Glutamatergic neuron (in vitro differentiated cells): ENCODE measurements at places on chromosomes 6 and 20.

DNA sequence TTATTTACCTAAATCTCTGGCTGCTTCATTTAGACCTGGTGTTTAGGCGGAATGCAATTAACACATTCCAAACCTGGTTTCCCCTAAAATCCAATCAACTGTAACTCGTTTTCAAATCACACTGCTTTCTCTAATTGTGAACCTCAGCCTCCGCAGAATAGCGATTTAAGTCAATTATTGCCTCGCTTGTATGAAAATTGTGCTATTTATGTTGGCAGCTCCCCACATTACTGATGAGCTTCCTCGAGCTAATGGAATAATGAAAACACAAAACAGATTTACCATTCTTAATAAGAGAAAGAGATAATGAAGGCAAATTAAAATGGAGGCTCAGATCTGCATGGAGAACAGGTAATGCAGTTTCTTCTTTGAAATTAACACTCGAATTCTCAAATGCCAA lies 67.9 kb downstream of the SLC2A10 start:
- H3K4me3 ChIP-seq, result no peak overlapping the region
- H3K27me3 ChIP-seq, result peaks cover 6% of the 10 kb centered on the region
- H3K36me3 ChIP-seq, result no peaks in the 10 kb centered on the region
- H3K27ac ChIP-seq, result no peak overlapping the region

GRCh38 chr6:133166766-133167165 lies 74.4 kb upstream of the EYA4 start:
- no peak for DNase-seq
- H3K36me3 ChIP-seq, result no peaks in the 10 kb centered on the region
- peaks cover 2% of the 10 kb centered on the region for H3K27me3 ChIP-seq
- H3K4me1 ChIP-seq, result no peaks in the 10 kb centered on the region
- H3K4me3 ChIP-seq, result no peak overlapping the region
- no peak overlapping the region for H3K27ac ChIP-seq

DNA sequence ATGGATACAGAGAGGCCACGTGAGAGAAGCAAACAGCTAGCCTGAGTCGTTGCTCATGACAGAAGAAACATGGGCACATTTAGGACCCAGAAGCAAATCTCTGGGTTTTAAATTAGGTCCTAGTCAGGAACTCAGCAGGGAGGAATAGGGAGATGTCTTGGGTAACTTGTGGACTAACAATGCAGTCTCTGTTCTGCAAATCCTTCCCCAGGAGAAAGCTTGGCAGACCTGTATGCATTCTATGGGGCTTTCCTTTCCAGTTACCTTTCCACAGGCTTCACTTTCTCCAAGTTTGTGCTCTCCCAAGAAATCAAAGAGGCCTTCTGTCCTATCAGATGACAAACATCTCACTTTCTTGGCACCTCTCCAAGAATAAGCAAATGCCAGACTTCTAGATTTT lies 47.2 kb upstream of the PLCB4 start:
- no peak overlapping the region for H3K4me3 ChIP-seq
- DNase-seq, result no peak

- H3K4me3 ChIP-seq, result no peak overlapping the region
- peaks cover 10% of the 10 kb centered on the region for H3K27me3 ChIP-seq
- H3K27ac ChIP-seq, result no peak overlapping the region
- peaks cover 14% of the 10 kb centered on the region for H3K4me1 ChIP-seq
These were observed 268.9 kb downstream of the CDH4 start for GRCh38 chr20:61520893-61521460.

DNA sequence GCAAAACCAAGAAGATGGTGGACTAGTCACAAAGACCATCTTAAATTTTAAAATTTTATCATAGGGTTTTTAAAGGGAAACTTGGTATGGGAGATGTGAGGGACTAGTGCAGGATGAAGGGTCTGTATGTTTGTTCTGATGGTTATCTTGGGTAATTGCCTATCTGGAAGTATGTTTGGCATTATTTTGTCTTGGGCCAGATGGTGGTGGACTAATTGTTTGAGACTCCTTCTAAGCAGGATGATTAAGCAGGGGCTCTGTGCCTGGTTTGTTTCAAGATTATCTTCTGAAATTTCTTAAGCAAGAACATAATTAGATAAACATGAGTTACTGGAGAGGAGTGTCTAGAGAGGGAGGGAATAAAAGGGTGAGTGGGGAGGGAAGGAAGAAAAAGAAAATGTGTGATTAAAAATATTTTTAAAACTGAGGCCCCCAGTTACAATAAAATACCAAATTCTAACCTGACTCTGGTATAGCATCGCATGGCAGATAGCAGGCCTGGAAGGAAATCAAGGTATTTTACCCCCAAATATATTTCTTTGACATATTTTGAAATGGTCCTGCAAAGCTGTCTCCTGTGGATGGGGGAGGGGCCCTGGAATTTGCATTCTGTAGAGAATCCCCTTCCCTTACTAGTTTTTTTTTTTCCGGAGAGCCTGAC lies 49.9 kb upstream of the FAM184A start:
- H3K4me1 ChIP-seq, result peaks cover 17% of the 10 kb centered on the region
- no peaks in the 10 kb centered on the region for H3K36me3 ChIP-seq
- H3K27ac ChIP-seq, result no peak overlapping the region
- H3K4me3 ChIP-seq, result no peak overlapping the region

DNA sequence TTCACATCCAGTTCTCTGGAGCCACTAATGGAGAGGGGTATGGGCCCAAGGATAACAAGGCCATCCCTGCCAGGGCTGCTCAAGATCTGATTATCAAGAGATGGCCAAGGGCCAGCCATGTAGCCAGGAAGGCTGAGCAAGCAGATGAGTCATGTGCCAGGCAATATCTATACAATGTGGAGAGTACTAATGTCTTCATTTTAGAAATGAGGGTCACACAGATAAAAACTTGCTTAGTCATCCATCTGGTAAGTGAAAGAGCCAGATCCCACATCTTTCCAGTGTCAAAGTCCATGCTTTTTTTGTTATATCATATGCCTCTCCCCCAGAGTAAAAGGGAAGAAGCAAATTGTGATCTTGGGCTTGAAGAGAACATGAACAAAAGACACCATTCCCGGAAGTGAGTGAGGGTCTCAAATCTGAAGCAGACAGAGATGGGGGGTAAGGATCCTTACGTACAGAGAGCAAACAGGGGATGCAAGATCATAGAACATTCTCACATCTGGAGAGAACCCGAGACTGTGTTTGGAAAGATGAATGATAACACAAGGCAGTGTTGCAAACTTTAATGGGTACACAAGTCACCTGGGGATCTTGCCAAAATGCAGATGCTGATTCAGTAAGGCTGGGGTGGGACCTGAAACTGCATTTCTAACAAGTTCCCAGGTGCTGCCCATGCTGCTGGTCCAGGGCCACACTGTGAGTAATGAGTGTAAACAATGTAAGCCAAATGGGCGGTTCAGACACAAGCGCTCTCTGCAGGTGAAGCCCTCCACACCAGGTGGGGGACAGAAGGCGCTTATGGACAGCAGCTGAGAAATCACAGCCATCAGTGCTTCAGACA lies 20.0 kb upstream of the GSTA3 start:
- H3K36me3 ChIP-seq, result peaks cover 11% of the 10 kb centered on the region
- no peak overlapping the region for H3K27ac ChIP-seq
- H3K4me3 ChIP-seq, result no peak overlapping the region

GRCh38 chr20:58229198-58229798 lies 845 bp upstream of the ANKRD60 start:
- peaks cover 27% of the 10 kb centered on the region for H3K27me3 ChIP-seq
- H3K4me1 ChIP-seq, result peaks cover 7% of the 10 kb centered on the region
- peak overlapping the region; percentile 82 for H3K4me3 ChIP-seq
- DNase-seq, result no peak

DNA sequence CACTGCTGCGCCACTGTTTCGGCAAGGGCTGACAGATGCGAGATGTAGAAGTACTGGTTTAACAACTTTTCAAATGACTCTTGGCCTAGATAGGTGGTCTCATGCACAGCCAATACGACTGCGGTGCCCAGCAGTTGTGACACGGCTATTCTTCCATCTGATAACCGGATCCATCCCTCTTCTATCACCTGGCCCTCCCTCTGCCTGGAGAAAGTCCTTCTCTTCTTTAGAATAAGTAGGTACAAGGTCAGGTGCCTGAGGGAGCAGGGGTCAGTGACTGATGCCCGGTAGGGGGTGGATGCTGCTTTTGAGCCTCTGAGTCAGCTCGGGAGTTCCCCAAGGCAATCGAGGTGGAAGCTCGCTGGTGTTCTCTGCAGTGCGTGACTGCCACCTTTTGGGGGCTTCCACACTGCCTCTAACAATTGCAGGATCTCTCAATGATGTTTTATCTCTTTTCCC lies 166.8 kb upstream of the GRIK2 start:
- H3K27ac ChIP-seq, result no peak overlapping the region
- peaks cover 1% of the 10 kb centered on the region for H3K27me3 ChIP-seq
- DNase-seq, result peak; percentile 68
- H3K4me3 ChIP-seq, result no peak overlapping the region
- H3K36me3 ChIP-seq, result no peaks in the 10 kb centered on the region
- peaks cover 5% of the 10 kb centered on the region for H3K4me1 ChIP-seq

DNA sequence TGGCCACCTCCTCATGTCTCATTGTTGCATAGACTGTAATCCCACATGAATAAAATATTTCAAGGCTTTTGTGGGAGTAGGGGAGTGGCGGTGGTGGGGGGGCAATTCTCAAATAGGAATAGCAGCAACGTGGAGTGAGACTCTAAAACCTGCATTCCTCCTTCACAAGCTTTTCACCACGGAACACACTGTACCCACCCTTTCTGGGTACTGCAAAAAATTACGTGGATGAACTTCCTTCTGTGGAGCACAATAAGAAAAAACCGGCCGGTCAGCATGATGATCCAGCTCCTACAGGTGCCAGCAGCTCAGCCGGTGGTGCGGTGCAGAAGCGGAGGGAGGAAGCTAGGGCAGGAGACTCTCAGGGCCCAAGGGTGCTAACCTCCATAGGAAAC lies 930 bp upstream of the RRAGD start:
- H3K27me3 ChIP-seq, result peaks cover 4% of the 10 kb centered on the region
- peak overlapping the region; percentile 89 for H3K4me3 ChIP-seq
- H3K4me1 ChIP-seq, result peaks cover 15% of the 10 kb centered on the region
- H3K27ac ChIP-seq, result peak overlapping the region; percentile 77
- DNase-seq, result no peak

DNA sequence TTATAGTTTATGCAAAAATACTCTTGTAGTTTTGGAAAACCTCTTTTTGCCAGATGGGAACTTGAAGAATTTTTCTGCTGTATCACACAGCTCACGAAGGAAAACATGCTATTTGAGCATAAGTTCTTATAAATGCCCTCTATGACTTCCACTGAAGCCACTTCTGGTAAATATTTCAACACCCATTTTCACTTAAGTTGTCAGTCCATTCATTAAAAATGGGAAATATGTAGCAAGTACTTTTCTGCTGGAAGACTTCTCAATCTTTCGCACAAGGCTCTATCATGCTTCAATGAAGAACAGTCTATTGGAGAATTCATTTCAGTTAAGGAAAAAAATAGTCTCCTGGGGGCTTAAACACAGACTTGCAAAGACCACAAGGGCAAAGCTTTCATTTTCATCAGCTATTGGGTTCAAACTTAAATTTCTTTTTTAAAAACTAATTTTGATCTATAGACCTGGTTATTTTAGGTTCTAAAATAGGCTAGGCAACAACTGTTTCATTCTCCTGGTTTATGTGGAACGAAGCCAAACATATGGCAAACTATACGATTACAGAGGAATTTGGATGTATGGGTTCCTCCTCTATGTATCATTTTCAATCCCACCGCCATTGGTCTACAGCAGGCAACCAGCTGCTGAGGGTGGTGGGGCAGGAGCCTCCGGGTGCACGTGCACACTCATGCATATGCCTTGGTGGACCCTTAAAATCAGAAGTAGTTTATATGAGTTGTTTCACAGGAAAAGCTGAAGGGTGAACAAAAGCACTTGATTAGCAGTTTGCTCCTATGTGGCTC lies 38.7 kb downstream of the LAMA4 start:
- no peak overlapping the region for H3K4me3 ChIP-seq
- H3K4me1 ChIP-seq, result peaks cover 11% of the 10 kb centered on the region
- DNase-seq, result no peak

DNA sequence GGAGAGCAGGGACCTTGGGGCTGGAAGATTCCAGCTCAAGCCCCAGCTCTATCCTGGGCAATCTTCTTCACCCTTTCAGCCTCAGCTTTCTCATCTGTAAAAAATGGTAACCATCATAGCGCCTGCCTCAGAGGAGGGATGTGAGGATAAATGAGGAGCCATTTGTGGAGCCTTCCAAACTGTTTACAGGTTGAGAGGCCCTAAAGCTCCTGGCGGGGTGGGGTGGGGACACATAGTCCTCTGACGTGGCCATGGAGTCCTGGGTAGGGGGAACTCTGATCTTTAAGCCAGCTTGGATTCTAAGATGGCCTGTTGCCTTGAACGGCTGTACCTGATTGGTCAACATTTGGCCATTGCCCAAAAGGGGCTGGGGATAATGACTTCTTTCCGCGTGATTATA lies 111.1 kb downstream of the TOX2 start:
- no peak overlapping the region for H3K4me3 ChIP-seq
- H3K4me1 ChIP-seq, result peaks cover 4% of the 10 kb centered on the region
- peaks cover 18% of the 10 kb centered on the region for H3K27me3 ChIP-seq

GRCh38 chr20:20203784-20204183 lies 151.5 kb downstream of the CFAP61 start:
- H3K27me3 ChIP-seq, result peaks cover 4% of the 10 kb centered on the region
- DNase-seq, result no peak
- peaks cover 3% of the 10 kb centered on the region for H3K36me3 ChIP-seq
- peak overlapping the region; percentile 94 for H3K27ac ChIP-seq

DNA sequence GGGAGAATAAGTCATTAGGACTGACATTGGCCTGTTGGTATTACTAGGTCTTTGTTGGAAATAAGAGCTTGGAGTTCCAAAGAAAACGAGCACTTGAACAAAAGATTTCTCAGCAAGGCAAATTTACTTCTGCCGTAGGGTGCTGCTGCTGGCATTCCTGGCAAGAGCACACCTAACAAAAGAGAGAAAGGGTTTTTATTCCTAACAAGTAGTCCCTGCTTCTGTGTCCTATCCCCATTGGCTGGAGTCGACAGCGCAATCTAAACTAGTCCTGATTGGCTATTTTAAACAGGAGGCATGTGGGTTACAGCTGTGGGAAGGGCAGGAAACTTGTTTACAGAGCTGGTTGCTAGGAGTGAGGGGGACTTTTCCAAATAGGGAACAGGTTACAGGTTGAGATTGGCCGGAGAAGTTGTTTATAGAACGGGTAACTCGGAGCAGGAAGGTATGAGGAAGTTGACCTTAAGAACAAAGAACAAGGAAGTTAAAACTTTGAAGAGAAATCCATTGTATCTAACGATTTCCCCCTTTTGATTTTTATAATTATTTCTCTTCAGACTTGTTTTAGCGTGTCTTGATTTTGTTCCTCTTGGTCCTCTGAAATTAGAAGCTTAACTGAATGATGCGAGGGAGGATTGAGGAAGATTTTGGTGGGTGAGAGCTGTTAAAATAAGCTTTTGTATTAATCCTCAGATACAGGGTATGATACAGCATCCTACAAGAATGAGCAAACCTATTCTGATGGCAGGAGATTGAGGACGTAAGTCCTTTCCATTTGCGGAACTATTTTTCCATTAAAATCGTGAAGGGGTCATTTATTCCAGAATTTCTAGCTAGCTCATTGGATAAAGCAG lies 3.4 kb upstream of the ZNFX1 start:
- peaks cover 63% of the 10 kb centered on the region for H3K36me3 ChIP-seq
- H3K4me1 ChIP-seq, result peaks cover 44% of the 10 kb centered on the region
- peak overlapping the region; percentile 99 for H3K4me3 ChIP-seq
- DNase-seq, result no peak
- H3K27ac ChIP-seq, result peak overlapping the region; percentile 52
